SJCRH30 (cell line): ENCODE measurements at places on chromosomes 6 and 20. TPM values are rescaled to one million over a fixed set of nuclear protein-coding genes. Genes with fewer than 3 reads are reported as not detected.

GRCh38 chr20:38123021-38123587 is 42.0 kb downstream of the TGM2 start:
- peak; percentile 54 for DNase-seq

DNA sequence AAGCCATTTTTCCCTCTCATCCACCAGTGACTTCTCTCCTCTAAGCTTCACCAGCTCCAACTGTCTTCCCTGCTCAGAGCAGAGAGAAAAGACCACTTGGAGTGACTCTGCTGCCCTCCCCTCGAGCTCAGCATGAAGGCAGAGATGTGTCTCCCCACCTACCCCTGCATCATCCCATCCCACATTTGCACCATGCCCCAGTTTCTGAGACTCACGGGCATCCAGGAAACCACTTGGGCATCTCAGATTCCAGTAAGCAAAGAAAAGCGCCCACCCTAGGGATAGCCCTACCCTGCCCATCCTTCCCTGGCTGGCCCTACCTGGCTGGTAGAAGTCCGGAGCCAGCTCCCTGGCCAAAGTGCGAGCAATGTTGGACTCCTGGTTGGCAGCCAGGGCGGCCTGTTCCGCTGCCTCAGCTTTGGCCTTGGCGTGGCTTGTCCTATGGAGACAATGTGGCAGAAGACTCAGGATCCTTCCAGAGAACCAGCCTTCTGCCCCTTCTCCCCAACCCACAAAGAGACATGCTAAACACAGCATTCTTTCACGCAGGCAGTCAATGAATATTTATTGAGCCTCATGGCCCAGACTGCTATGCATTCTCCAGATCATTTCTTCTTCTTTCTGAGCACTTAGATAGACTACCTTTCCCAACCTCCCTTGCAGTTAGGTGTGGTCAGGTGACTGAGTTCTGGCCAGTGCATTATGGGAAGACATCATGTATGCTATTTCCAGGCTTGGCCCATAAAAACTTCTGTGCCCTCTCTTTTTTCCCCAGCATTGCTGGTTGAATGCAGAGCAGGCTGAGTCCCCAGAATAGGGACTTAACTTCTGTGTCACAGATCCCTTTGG is 68.6 kb downstream of the JPH2 start:
- no peak for DNase-seq

- no peak for DNase-seq
These were observed 158.8 kb downstream of the CDK19 start for GRCh38 chr6:110656492-110656891.

HUS1B gene
- 0.10 and 0.15 TPM in 2 replicates for total RNA-seq

GRCh38 chr6:104526376-104526775 is 333.3 kb downstream of the HACE1 start:
- DNase-seq: no peak

DNA sequence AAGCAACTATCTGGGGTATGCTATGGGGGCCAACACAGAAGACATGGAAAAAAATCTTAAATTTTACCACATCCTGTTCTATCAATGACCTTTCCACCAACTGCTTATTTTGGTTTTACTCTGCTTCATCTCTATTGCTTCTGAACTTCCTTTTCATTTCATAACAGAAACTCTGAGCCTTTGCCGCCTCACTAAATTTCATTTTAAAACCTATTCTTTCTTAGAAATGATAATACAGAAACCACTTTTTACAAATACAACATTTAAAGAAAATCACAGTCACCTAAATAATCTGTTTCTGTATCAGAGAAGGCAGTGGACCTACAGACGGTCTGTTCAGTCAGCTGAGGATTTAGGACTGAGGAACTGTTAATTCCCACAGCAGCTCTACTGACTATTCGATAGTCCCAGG is 117.5 kb downstream of the KCNQ5 start:
- DNase-seq: no peak

DNA sequence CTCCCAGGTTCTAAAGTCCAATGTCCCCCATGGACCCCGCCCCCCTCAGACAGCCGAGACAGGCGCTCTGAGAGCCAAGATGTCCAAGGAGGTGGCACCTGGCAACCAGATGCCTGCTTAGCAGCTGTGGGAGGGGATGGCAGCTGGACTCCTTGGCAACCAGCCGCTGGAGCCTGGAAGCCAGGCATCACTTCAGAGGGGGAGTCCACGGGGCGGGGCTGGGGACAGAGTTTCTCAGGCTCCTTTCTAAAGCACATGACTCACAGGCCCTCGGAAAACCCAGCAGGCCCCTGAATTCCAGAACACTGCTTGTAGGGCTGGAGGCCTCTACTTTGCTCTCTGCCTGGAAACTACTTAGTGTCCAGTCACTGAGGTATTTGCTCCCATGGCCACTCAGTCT is 51.5 kb downstream of the PREX1 start:
- no peak for DNase-seq

DNA sequence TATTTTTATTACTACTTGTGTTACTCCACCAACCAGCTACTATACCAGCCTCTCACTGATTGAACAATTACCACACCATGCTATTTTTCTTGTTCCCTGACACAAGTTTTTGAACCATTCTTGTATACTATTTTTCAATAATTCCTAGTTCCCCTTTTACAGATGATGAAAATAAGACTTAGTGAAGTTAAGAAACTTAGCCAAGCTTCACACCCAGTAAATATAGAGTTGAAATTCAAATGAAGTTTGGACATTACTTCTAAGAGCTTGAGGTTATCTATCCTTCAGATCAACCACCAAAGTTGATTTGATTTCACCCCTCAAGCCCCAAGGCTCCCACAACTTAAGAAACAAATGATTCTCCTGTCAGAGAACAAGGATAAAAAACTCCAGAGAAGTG is 13.1 kb upstream of the BCAS1 start:
- DNase-seq: no peak

DNA sequence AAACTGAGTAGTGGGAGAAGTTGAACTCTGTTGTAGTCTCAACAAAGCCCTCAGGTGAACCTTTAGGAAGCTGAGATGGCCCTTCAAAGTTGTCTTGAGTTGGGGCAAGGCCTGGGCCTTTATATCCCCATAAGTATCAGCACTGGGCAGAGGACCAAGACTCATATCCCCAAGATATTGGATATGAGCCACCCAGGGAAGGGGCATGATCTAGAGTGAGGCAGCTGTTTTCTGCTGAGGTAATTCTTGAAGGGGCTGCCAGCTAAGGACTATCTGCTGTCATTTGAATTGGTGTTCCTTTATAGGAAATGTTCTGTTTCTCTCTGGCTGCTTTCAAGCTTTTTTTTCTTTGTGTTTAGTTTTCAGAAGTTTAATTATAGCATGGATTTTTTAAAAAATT is 140.7 kb upstream of the FLRT3 start:
- peak; percentile 32 for DNase-seq

DCDC2 gene
- total RNA-seq: 0.02 and 0.05 TPM in 2 replicates

- no peak for DNase-seq
These were observed 80.6 kb upstream of the MBOAT1 start for GRCh38 chr6:20292905-20293304.

NCR2 gene
- not detected in 2 replicates for total RNA-seq

GRCh38 chr6:169638915-169639314 is 62.9 kb downstream of the WDR27 start:
- DNase-seq: no peak

DNA sequence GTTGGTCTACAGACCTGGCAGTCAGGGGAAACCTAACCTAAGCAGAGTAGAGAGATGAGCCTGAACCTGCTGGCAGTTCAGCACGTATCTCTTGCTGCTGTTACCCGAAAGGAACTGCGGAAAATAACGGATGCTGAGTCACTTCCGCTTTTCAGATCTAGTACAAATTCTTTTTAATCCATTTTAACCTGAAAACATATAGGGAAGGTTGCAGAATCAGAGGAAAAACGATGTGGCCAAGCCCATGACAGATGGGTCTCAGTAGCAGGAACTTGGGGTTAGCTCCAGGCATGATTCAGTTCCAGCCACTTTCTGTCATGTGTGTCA is 351.9 kb upstream of the PRND start:
- DNase-seq: no peak

DNA sequence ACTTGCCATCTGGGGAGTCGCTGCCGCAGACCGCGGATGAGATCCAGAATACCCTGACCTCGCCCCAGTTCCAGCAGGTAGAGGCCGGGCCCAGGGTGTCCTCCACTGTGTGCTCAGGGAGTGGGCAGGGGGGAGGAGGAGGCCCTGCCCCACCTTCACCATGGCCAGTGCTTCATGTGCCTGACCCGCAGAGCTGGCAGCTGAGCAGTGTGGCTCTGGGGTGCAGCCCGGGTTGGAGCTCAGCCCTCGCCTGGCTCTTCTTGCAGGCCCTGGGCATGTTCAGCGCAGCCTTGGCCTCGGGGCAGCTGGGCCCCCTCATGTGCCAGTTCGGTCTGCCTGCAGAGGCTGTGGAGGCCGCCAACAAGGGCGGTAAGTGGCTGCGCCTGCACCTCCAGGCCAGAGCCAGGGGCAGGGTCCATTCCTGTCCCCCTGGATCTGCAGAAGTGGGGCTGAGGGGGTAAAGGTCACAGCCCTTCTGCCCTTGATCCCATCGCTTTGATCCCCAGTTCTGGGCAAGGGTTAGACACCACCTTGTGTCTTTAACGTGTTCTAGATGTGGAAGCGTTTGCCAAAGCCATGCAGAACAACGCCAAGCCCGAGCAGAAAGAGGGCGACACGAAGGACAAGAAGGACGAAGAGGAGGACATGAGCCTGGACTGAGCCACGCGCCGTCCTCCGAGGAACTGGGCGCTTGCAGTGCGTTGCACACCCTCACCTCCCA is 5.5 kb downstream of the ADRM1 start:
- DNase-seq: no peak

- DNase-seq: no peak
These were observed 881 bp upstream of the MCM3 start for GRCh38 chr6:52285177-52286068.

DNA sequence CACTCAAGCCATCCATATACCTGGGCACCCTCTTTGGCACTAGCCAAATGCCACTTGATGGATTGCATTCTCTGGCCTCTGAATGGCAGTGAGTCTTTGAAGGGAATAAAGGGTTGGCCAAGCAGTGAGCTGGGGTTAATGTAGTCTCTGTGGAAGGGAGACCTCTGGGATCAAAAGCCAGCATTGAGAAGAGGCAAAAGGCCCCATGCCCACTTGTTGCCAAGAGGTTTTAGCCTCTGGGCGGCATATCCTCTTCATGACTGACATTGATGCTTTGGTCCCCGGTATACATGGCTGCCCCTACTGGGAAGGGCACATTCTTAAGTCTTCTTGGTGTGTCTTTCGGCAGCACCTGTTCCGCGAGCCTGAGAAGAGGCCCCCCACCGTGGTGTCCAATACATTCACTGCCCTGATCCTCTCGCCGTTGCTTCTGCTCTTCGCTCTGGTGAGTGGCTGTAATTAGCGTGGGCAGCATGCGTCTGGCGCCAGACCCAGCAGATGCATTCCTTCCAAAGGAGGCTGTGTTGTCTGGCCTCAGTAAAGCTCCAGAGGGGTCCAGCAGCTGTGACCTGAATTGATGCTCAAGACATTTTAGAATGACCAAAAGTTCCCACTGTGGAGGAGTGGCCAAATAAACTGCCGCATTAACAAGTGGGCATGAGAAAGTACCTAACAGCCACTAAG is 29.5 kb downstream of the GHRH start:
- peak; percentile 97 for DNase-seq

DNA sequence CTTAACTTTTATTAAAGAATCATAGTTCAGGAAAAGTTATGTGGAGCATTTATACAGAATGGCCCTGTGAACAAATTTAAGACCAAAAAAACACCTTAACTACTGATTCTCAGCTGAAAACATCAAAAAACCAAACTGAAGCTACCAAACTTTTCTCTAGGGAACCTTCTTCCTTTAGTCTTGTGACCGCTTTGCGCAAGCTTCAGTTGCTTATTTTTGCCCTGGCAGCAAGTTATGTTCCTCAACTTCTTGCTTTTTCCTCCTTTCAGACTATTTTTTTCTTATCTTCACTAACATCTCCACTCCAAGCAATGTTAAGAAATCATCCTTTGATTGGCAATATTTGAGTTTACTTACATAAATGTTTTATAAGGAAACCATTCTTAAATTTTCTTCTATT is 100.1 kb downstream of the MYB start:
- DNase-seq: no peak

BPI gene
- total RNA-seq: 0.06 TPM in 1 of 2 replicates, not detected in the other

- DNase-seq: no peak
These were observed 20.3 kb downstream of the TBPL1 start for GRCh38 chr6:133973109-133973971.

TGM2 gene
- 0.10 and 0.13 TPM in 2 replicates for total RNA-seq

CCDC170 gene
- total RNA-seq: not detected in 2 replicates
